Activated T-cell treated with anti-CD3 and anti-CD28 coated beads for 1 hour (primary cell): ENCODE measurements at places on chromosomes 11 and 22.
A peak's percentile ranks its signal among the peaks of the same experiment; 100 is the strongest.

DNA sequence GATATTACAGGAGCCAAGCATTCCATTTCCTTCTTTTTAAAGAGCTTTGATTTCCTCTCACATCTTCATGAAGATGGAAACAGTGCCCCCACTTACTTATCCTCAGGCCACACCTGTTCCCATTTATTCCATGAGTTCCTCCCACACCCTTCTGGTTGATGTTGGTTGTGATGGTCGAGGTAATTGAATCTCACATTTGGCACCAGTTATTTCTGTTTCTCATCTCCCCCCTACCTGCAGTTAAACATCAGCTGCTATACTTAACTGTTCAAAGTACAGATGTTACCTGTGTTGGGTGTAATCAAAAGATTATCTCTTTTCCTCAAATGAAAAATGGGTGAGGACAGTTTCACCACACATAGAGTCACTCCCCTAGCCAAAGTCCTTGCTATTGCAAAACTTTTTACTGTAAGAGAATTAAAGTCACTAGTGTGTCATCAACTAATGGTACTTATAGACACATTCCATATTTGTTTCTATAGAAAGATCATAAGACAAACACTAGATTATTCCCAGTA, 1.9 kb downstream of the TMEM45B start:
- DNase-seq, result no peak

GRCh38 chr22:49119551-49119952, 708.1 kb downstream of the BRD1 start:
- DNase-seq, result no peak

DNA sequence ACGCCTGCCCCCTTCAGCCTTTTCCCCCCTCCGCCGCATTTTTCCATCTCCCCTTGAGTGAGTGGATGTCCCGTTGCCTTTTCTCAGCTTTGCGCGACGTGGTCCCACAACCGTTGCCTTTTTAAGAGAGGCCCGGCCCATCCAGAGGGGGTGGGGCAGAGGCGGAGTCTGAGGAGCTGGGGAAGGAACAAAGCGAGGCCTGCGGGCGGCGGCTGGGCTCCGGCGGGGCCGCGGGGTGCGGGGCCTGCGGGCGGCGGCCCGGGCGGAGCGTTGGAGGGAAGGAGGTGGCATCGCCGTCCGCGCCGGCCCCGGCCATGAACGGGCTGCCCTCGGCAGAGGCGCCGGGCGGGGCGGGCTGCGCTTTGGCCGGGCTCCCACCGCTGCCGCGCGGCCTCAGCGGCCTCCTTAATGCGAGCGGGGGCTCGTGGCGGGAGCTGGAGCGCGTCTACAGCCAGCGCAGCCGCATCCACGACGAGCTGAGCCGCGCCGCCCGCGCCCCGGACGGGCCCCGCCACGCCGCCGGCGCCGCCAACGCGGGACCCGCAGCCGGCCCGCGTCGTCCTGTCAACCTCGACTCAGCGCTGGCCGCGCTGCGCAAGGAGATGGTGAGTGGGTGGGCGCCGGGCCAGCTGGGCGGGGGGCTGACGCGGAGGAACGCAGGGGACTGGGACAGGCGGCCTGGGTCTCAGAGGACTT, at the start of gene FAM89B:
Gene FAM89B, plus strand, starts transcription at position 183 of the 696 bp plus-strand sequence. Its CDS starts 132 bp downstream, at position 315.
- peak; percentile 91 for DNase-seq

GRCh38 chr11:111414936-111415335, 35.9 kb upstream of the POU2AF1 start:
- DNase-seq, result no peak

- no peak for DNase-seq
Measured at GRCh38 chr22:35863432-35863831, 145.8 kb downstream of the APOL5 start.

DNA sequence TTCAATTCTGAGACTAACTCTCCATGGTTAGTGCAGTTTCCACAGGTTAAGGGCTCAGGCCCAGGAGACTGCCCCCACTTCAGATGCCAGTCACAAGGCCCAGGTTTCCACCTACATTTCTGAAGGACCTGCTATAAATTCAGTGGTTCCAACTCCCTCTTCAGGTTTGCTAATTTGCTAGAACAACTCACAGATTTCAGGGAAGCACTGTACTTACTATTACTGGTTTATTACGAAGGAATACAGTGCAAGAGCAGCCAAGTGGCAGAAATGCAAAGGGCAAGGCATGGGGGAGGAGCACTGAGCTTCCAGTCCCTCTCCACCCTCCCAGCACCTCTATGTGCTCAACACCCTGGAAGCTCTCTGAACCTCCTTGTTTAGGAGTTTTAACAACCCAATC, 39.3 kb upstream of the SPON1 start:
- no peak for DNase-seq
